ENCODE measurements at places on chromosomes 16 and 17. TPM values are rescaled to one million over a fixed set of nuclear protein-coding genes. Genes with fewer than 3 reads are reported as not detected.

- no peak for DNase-seq
Observed at GRCh38 chr16:11976850-11977375, 379 bp downstream of the SNX29 start.

DNA sequence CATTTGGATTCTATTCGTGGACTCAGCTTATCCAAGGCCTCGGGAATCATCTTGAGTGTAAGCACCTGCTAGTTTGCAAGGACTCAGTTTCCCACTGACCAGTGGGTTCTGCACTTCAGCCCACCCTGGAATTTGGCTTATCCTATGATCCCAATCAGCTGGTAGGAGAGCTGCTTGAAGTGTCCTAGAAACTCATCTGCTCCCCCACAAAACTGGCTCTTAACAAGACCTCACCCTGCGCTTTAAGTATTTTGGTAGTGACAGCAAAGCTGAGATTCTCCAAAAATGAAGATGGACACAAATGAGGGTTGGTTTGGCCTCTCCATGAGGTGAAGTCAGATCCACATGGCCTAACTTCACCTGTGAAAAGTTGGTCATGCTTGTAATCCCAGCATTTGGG is 57.3 kb downstream of the NDE1 start:
- no peak for DNase-seq

DNA sequence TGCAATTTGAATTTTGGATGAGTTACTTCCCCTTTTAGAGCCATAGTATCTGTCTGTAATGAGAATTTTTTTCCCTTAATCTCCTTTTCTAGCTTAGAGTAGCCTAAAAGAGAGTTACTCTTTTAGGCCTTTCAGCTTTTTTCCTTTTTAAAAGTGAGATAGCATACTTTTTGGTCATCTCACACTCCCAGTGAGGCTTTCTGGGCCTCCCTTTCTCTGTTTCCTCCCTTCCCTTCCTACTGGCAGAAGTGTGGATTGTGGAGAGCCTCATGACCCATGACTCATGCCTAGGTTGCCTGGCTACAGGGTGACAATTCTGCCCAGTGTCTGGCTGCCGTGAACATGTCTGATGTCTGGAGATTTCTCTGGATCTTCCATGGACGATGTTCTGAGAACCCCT is 15.2 kb downstream of the KRT23 start:
- no peak for DNase-seq

DNA sequence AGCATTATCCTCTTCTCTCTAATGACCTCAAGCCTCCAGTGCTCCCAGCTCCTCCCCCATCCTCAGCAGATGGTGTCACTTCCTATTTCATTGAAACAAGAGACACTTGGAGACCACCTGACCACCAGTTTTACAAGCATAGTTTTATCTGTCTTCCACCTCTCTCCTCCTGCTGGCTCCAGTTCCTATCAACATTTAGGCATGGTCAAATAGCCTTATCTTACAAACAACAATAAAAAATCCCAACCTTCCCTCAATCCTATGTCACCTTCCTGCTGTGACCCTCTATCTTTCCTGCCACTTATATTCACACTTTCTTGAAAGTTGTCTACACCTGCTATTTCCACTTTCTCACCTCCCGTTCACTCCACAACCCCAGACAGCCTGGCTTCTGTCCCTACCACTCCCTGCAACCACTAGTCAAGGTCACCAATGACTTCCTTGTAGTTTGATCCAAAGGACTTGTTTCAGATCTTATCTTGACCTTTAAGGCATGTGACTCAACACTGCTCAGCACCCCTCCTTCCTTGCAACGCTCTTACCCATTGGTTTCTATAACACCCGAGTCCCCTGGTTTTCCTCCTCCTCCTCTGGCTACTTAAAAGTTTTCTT is 4.3 kb upstream of the NTN1 start:
- no peak for DNase-seq

DNA sequence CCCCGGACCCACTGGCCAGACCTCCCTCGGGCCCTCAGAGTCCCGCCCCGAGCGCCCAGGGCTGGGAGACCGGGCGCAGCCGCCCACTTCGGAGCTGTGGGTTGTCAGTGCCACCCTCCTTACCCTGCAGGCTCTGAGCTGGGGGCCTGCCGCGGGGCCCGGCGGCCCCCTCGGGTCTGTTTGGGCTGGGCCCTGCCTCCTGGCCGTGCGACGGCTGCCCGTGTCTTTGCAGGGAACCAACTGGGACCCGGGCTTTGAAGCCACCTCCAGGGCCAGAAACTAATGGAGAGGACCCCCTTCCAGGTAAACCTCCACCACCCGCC is 443 bp downstream of the TEDC2 start:
- DNase-seq = no peak

GRCh38 chr17:60165223-60165622 is 15.4 kb downstream of the CA4 start:
- no peak for DNase-seq

DNA sequence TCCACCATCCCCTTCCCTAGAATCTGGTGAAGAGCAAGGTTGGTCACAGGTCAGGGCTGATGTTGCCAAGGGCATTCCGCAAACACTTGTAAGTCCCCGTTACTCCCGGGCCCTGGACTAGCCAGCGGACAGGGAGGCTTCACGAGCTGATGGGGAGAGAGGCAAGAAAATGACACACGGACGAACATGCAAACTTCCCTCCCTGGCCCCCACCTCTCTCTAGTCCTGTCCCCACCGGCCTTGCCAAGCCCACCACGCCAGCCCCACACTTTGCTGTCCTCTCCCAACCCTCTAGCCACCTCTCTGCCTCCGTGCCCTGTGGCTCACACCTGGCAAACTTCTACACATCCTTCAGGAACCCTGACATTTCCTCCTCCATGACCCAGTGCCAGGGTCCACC is 54.8 kb downstream of the RPH3AL start:
- no peak for DNase-seq

USP6 gene
- not detected for total RNA-seq

KCNH6 gene
- total RNA-seq = not detected

ADGRG3 gene
- 0.48 TPM for total RNA-seq

CCL17 gene
- total RNA-seq = not detected

BRICD5 gene
- 11.3 TPM for total RNA-seq

NLK gene
- total RNA-seq = 20.2 TPM

PRR35 gene
- not detected for total RNA-seq

Data from Right ventricle myocardium superior (tissue), 1 donor.